CD4-positive, alpha-beta T cell treated with Interleukin-6 at 100 ng/mL for 8 hours (primary cell): ENCODE measurements at places on chromosomes 3 and 15.
A peak's percentile ranks its signal among the peaks of the same experiment; 100 is the strongest.

- no peak for DNase-seq
Measured at GRCh38 chr3:191087391-191087790, 111.7 kb upstream of the OSTN start.

- DNase-seq, result peak; percentile 81
Measured at GRCh38 chr3:109806929-109807328, 469.6 kb upstream of the DPPA4 start.

GRCh38 chr3:98012979-98013378 lies 22.1 kb downstream of the GABRR3 start:
- no peak for DNase-seq

DNA sequence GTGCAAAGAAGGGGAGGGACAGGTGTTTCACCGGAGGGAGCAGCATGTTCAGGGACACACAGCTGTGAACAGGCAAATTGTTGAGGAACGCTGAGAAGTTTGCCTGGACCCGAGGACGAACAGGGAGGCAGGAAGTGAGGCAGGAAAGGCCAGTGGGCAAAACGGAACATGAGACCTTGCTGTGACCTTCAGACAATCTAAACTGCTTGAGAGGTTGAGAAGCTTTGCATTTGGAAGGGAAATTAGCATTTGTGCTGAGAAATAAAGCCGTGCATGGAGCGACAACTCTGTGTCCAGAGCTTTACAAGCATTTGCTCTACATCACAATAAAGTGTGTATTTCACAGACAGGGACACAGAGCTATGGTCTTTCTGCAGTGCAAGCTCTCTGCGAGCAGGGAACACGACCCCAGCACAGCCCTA lies 47.9 kb downstream of the CDC25A start:
- DNase-seq, result no peak

GRCh38 chr15:51750186-51750585 lies 1.2 kb upstream of the TMOD2 start:
- DNase-seq, result no peak
